ENCODE measurements at places on chromosomes 2 and 18.

DNA sequence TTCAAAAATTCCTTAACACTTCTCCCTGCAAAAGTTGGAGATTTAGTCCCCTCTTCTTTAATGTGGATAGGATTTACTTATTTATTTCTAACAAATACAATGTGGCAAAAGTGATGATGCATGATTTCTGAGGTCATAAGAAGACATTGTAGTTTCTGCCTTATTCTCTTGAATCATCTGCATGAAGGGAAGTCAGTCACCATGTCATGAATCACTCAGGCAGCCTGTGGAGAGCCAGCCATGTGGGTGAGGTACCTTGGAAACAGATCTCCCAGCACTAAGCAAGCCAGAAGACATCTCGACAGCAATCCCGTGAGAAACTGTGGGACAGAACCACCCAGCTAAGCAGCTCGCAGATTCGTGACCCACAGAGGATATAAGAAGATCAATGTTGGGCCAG, 2.7 kb upstream of the ZC3H8 start:
- DNase-seq = no peak

DNA sequence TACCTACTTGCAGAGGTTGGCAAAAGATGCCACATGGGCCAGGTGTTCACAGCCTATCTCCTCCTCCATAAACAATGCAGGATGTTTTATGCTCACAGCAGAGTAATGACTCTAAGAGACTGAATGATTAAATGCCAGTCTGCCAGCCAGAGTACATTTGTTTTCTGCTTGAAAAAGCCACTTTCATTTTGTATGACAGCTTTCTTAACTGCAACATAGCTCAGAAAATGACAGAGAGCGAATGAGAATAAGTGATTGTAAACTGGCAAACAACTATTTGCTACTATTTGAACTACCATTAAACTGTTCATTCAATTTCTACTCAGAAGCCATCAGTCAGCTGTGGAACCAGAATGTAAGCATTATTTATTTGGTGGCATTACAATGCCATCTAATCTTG, 50.6 kb upstream of the DCC start:
- DNase-seq = no peak

DNA sequence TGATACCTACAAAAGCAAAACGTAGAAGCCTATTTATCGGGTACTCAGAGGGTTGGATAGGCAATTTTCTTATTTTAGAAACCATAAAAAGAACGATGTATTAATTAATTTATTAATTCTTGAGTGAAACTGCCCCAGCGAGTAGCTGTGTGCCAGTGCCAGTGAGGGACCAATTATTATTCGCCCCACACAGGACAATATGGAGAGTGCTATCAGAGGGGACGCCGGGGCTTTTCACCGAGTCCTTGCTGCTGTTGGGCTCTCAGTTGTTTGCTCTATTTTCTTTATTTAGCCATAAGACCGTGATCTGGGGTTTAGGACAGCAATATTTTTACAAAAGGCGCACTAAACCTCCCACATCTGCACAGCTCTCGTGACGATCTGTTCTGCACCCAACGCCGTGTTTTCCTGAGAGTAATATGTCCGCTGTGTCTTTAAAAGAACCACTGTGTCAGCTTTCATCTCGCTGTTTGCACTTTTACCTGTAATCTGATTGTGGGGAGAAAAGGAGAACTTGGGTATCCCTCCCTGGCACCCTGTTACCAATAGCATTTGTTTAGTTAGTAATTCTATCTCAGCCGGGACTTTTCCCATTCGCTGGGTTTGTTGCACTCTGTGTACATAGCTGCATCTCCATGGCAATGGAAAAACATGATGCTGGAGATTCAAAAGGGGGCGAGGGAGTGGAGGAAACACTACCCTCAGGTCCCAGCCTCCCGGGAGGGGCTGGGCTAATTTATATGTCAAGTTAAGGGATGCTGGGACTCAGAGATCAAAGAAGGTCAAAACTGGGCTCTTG, 30.1 kb upstream of the ZNF516 start:
- DNase-seq = no peak

DNA sequence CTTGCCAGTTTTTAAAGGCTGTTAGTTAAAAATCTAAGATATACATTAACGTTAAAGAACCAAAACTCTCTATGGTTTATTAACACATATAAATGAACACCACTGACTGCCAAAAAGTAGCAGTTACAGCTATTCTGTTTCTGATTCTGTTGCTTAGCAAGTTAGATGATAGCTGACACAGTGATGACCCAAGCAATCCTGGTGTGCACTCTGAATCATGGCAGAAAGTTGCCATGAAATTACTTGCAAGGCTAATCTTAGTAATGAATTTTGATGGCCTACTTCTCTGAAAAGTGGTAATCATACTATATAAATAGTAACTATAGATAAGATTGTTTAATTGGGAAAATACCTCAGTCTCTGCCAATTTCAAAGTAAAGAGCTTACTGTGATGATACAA, 57.7 kb downstream of the ROCK2 start:
- DNase-seq = no peak

GRCh38 chr18:38789141-38789540, 1223.5 kb upstream of the CELF4 start:
- DNase-seq = no peak

GRCh38 chr2:238236571-238236970, 3.3 kb downstream of the HES6 start:
- DNase-seq = no peak

DNA sequence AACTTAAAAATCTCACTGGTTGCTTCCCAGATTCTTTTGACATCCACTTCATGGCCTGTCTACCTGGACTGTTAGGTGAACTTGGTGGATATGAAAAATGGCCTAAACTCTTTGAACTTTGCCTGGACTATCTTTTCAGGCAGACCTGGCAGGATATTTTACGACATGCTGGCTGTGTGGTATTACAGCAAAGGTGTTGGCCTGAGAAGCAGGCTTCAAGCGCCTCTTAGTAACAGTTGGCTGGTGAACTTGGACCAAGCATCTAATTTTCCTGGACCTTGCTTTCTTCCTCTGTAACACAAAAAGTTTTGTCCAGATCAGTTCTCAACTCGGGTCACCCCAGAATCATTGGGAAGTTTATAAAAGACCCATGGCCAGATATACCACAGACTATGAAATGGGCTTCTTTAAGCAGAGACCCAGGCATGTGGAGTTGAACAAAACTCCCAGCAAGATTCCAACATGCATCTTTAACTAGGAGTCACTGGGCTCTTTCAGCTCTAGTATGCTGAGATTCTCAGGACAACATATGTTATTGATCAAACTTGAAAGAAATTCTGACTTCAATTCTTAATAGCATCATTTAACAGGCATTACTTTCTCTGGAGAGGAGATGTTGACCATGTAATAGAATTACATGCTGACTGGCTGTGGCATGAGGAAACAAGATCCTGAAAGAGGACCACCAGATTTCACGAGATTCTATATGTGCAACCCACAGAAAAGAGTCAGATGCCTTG, 4.4 kb downstream of the LYPD1 start:
- no peak for DNase-seq

GRCh38 chr2:54380670-54381069, 75.5 kb upstream of the SPTBN1 start:
- DNase-seq = no peak

All from bone marrow (tissue), 2 donors.